ENCODE measurements at places on chromosomes 5 and 9.
A peak's percentile ranks its signal among the peaks of the same experiment; 100 is the strongest.

- no peak for DNase-seq
Measured at GRCh38 chr9:1954238-1954637, 60.9 kb upstream of the SMARCA2 start.

DNA sequence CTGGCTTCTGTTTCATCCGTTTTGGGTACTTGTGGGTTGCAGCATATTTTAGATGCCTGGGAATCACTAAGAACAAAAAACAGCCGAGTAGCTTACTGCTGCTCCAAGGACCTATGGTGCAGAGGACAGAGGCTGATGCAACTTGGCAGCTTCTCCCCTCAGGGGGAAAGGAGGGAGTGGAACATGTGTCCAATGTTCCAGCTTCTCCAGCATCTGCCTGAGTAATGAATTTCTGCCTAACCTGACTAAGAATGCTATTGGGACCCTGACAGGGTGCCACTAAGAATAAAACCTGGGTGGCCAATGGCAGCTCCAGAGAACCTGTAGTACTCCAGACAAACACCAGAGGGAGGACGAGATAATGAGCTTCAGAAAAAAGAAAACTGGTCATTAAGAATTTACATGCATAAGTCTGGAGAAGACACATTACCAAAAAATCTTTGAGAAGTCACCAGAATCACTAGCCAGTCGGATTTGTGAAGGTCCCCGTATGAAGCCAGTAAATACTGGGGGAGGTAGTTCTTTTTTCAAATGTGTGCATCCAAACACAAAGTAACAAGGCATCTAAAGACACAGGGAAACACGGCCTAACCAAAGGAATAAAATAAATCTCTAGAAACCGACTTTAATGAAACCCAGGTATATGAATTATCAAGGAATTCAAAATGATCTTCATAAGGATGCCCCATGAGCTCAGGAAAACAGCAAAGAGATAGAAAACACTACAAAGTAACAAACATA lies 293.5 kb downstream of the HINT1 start:
- peak; percentile 20 for DNase-seq

DNA sequence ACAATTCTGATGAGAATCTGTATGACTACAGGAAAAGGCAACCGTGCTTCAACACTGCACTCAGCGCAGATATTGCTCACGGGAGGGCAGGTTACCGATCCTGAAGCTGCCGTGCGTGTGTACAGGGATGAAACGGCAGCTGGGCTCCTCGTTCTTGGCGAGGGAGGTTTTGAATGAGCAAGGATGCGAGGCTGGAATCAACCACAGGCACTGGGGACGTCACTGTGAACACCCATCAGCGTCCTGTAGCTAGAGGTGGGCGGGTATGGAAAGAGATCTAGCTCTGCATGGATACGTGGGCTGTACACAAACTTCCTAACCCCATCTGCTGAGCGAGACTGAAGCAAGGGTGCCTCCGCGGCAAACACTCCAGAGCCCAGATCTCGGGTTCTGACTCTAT lies 84.3 kb upstream of the COL5A1 start:
- no peak for DNase-seq

GRCh38 chr5:62741761-62742160 lies 163.1 kb downstream of the LRRC70 start:
- no peak for DNase-seq

DNA sequence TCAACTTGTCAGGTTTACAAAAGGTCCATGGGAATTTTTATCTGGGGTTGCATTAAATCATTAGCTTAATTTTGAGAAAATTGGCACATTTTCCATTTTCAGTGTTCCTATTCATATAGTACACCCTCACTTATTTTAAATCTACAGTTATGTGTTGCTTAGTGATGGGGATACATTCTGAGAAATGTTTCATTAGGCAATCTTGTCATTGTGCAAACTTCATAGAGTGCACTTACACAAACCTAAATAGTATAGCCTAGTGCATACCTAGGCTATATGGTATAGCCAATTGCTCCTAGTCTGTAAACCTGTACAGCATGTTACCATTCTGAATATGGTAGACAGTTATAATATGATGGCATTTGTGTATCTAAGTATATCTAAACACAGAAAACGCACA lies 19.8 kb upstream of the FAM151B start:
- no peak for DNase-seq

DNA sequence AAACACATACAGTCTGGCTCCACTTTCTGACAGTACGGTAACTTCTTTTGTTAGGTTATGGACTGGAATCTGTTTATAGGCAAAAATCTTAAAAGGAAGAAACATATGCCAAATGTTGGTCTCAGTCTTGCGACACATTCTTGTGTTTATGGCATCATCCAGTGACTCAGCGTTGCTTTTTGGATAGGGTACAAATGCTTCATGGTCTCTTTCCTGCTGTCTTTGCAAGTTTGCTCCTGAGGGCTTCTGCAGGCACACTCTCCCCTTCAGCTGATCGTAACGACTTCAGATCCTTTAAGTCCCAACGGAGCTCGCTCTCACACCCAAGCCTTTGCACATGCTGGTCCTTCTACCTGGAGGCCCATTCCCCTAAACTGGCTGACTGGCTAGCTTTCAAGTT lies 23.6 kb upstream of the TNFSF8 start:
- peak; percentile 40 for DNase-seq

GRCh38 chr9:76296561-76297310 lies 97.5 kb downstream of the RFK start:
- no peak for DNase-seq

GRCh38 chr5:54398191-54398590 lies 57.3 kb upstream of the HSPB3 start:
- DNase-seq, result no peak

All from A549 (cell line).